ENCODE measurements at places on chromosomes 5 and 9.

- DNase-seq = no peak
These were observed 52.4 kb upstream of the CTXN3 start for GRCh38 chr5:127596501-127596900.

GRCh38 chr9:135414293-135414692 lies 65.3 kb upstream of the PPP1R26 start:
- DNase-seq = no peak

DNA sequence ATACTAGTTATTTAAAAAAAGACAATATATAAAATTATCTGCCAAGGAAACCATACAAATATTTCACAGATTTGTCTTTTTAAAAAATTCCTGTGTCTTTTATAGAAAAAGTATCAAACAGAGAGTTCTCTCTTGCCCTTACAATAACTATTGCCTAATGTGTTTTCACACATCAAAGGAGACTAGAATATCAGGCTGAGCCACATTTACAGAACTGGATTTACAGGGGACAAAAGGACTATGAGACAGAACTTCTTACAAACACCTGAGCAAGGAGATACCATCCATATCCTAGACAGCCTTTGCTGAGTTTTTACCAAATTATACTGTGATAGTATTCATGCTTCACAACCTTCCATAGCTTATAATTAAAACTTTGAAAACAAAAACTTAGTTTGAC lies 34.2 kb downstream of the TMEM245 start:
- no peak for DNase-seq

- DNase-seq = no peak
These were observed 68.0 kb downstream of the CACNA1B start for GRCh38 chr9:137945581-137945980.

- no peak for DNase-seq
These were observed 191.7 kb downstream of the GABBR2 start for GRCh38 chr9:98516897-98517503.
